ENCODE measurements at places on chromosomes 2 and 18. TPM values are rescaled to one million over a fixed set of nuclear protein-coding genes. Genes with fewer than 3 reads are reported as not detected.

Gene GRB14
- polyA plus RNA-seq, result 6.4 TPM

Gene ACMSD
- not detected for polyA plus RNA-seq

Gene PLEKHM3
- 1.9 TPM for polyA plus RNA-seq

Gene FOXD4L1
- 0.13 TPM for polyA plus RNA-seq

Gene AQP12B
- polyA plus RNA-seq, result not detected

Gene REG3A
- polyA plus RNA-seq, result not detected

- DNase-seq, result no peak
- H3K36me3 ChIP-seq, result no peaks in the 10 kb centered on the region
- H3K27ac ChIP-seq, result no peak overlapping the region
- no peaks in the 10 kb centered on the region for H3K27me3 ChIP-seq
Measured at GRCh38 chr2:239609162-239609561, 208.3 kb upstream of the HDAC4 start.

GRCh38 chr2:9739531-9739964 is 103.7 kb upstream of the TAF1B start:
- DNase-seq, result no peak
- no peak overlapping the region for H3K27ac ChIP-seq
- H3K36me3 ChIP-seq, result no peaks in the 10 kb centered on the region

GRCh38 chr2:192749611-192750200 is 555.0 kb upstream of the TMEFF2 start:
- H3K36me3 ChIP-seq, result no peaks in the 10 kb centered on the region
- peak; percentile 9 for DNase-seq
- no peak overlapping the region for H3K4me3 ChIP-seq

DNA sequence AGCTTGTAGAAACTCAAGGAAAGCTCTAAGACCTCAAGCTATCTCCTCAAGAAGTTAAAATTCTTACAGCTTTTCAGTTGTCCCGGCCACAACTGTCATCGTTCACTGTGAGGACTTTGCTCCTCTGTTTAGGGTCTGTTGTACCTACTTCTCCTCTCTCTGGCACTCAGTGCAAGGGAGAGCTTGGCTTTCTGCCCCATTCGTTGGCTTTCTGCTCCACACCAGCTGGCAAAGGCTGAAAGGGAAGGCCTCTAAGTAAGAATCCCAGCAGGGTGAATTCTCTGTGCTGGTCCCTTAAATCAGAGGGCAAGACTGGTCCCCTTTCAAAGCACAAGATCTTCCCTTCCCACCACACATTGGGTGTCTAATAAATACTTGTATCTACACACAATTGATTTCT is 17.3 kb downstream of the ZBTB7C start:
- H3K27me3 ChIP-seq, result peaks cover 10% of the 10 kb centered on the region
- H3K4me3 ChIP-seq, result no peak overlapping the region
- no peaks in the 10 kb centered on the region for H3K4me1 ChIP-seq
- H3K36me3 ChIP-seq, result no peaks in the 10 kb centered on the region
- no peak for DNase-seq

DNA sequence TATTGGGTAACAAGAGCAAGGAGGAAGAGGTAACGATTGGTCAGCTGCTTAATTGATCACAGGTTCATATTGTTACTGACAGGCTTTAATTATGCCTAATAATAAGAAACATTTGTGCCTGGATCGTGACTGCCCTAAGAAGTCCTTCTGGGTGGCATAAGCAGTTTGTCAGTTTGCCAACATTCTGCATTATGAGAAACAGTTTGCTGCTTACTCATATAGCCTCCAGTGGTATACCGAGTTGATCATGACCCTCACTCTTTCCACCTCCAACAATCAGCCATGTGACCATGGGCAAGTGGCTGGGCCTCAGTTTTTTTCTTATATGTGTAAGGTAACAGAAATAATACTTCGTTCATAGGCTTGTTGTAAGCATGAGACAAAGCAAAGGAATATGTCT is 96.6 kb upstream of the CABLES1 start:
- H3K4me1 ChIP-seq, result no peaks in the 10 kb centered on the region
- no peaks in the 10 kb centered on the region for H3K27me3 ChIP-seq
- no peaks in the 10 kb centered on the region for H3K36me3 ChIP-seq
- no peak overlapping the region for H3K4me3 ChIP-seq
- no peak for DNase-seq

DNA sequence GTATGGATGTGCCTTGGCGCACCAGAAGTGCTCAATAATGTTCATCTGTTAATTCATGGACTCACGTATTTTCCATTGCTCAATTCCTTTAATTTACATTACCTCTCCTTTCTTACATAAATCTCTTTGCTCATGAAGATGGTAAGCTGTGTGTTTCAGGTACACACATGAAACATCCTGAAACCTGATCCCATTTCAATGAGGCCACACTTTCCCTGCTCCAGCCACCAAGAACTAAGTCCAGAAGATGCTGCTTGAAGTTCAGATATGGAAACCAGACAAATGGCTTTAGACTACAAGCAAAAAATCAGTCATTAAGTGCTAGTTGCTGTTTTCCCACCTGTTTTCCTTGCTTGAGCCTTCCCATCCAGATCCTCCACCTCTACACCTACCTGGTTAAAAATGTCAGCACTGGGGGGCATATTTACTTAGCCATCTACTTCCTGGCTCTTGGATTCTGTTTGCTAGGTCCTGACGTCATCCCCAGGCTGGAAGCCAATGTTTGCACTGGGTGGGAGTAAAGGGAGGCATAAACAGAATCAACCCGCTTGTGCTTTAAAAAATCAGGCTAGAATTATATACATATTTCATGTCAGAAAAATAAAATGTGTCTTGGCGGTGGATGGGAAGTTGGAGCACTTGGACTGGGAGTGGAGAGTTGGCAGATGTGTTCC is 309.7 kb downstream of the OSR1 start:
- DNase-seq, result no peak
- H3K36me3 ChIP-seq, result no peaks in the 10 kb centered on the region
- no peaks in the 10 kb centered on the region for H3K27me3 ChIP-seq
- no peak overlapping the region for H3K27ac ChIP-seq

DNA sequence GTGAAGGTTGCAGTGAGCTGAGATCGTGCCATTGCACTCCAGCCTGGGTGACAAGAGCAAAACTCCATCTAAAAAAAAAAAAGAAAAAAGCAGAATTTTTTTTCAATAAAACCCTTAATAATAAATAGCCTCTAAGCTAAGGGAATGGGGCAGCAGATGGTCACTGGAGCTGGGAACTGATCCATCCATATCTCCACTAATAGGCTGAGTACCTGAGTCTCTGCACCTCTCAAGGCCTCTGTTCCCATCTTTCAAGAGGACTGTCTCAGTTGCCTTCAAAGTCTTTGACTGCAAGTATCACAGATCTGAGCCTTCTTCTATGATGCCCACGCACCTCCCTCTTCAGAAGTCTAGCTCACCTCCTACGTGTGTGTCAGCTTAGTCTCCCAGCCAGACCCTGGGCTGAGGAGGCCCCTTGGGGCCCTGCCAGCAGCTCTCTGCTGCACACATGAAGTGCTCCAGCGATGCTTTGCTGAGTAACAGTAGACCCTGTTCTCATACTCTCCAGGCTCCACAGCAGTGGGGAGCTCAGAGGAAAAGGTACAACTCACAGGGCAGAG is 32.9 kb downstream of the ST8SIA5 start:
- no peak overlapping the region for H3K4me3 ChIP-seq
- no peaks in the 10 kb centered on the region for H3K4me1 ChIP-seq
- no peak overlapping the region for H3K27ac ChIP-seq

DNA sequence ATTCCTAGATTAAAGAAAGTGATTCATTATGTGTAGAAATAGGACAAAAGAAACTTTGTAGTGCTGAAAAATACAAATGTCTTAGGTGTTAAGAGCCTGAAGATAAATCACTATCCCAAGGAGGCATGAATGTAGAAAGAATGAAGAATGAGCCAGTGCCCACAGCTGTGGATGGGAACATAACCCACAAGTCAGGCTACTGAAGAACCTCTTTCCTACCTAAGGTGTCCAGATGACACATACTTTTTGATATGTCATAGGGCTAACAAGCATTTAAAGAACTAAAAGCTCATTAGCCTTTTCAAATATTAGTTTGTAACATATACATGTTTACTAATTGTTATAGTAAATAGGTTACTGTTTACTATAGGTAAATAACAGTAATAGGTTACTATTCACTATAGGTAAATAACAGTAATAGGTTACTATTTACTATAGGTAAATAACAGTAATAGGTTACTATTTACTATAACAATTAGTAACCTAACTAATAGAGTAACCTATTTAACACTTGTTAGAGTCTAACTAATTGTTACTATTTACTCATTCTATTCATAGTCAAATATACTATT is 275.0 kb upstream of the KYNU start:
- peaks cover 2% of the 10 kb centered on the region for H3K4me1 ChIP-seq
- no peaks in the 10 kb centered on the region for H3K36me3 ChIP-seq
- H3K4me3 ChIP-seq, result no peak overlapping the region
- H3K27ac ChIP-seq, result no peak overlapping the region
- DNase-seq, result no peak
- no peaks in the 10 kb centered on the region for H3K27me3 ChIP-seq

GRCh38 chr2:37839991-37840390 is 85.1 kb upstream of the RMDN2 start:
- H3K4me3 ChIP-seq, result no peak overlapping the region
- no peaks in the 10 kb centered on the region for H3K27me3 ChIP-seq
- no peaks in the 10 kb centered on the region for H3K36me3 ChIP-seq
- no peak overlapping the region for H3K27ac ChIP-seq
- H3K4me1 ChIP-seq, result no peaks in the 10 kb centered on the region
